Caki2 (cell line): ENCODE measurements at places on chromosomes 12 and 14.

DNA sequence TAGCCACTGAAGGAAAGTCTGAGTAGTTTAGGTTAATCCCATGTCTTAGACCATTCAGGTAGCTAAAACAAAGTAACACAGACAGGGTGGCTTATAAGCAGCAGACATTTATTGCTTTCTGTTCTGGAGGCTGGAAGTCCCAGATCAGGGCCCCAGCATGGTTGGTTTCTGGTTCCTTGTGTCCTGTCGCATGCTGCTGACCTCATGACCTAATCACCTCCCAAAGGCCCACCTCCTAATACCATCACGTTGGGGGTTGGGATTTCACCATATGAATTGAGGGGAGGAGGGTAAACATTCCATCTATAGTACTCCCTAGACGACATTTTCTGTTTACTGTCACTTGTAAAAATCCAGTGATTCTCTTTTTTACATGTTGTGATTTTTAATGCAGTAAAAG is 148.6 kb downstream of the FBXL14 start:
- no peak for DNase-seq

- no peak for DNase-seq
Measured at GRCh38 chr14:69569859-69570258, 4.8 kb downstream of the CCDC177 start.

GRCh38 chr12:115672506-115673080 is 604.9 kb downstream of the MED13L start:
- no peak for DNase-seq

- no peak for DNase-seq
Measured at GRCh38 chr12:95755261-95755865, 35.2 kb downstream of the NTN4 start.

- DNase-seq: no peak
Measured at GRCh38 chr12:64756376-64756775, 2.8 kb downstream of the GNS start.

DNA sequence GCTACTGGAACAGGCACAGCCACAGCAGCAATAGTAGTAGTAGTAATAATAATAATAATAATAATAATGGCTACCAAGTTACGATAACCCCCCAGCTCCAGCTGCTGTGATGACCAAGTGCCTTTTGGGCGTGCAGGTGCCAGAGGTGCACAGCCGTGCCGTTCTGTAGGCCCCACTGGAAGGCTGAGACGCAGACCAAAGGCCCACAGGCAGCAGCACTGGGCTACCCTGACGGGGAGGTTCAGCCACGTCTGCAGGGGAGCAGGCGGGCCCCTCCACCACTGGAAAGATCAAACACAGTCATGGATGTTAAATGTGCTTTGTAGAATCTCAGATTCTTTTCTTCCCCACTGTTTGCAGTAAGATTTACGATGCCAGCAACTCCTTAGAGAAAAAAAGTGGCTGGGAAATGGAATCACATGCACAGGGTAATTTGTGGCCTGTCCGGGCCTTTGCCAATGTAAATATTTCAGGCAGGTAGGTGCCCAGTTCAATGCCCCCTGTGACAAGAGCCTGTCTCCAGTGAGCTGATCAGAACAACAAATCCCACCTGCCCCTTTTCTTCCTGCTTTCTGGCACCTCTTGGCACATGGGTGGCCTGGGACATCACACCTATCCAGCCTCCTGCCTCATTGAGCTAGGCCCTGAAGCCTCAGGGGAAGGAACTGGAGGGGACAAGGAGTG is 32.6 kb downstream of the CCDC85C start:
- DNase-seq: peak; percentile 68

DNA sequence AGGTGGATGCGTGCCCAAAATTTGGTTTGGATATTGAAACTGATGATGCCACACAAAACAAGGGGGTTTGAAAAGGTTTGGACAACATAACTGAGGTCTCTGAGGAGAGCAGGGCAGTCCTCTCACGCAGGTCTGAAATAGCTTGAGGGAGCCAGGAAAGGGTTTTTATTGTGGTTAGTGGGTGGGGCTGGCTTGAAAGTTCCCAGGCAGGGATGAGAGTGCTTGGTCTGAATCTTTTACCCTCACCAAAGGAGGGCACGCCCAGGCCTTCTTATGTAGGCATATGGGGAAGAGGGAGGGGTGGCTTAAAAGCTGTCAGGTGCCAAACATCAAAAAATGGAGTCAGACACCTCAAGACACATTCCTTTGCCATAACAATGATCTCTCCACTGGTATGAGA is 493.1 kb upstream of the CCDC196 start:
- DNase-seq: no peak

DNA sequence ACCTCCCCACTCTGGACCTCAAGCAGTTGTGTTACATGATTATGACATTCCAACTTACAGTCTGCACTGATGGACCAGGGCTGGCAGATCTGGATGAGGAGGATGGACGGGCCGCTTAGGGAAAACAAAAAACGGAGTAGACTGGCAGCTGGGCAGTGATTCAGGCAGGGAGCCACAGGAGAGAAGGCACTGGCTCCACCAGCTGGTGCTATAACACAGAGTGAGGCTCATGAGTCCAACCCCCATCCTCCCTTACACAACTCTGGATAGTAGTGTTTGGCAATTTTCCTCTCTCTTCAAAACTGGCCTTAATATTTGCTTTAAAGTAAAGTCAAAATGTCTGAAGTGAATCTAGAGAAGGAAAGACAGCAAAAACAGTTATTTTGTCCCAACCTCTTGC is 9.7 kb upstream of the RIC8B start:
- DNase-seq: no peak

DNA sequence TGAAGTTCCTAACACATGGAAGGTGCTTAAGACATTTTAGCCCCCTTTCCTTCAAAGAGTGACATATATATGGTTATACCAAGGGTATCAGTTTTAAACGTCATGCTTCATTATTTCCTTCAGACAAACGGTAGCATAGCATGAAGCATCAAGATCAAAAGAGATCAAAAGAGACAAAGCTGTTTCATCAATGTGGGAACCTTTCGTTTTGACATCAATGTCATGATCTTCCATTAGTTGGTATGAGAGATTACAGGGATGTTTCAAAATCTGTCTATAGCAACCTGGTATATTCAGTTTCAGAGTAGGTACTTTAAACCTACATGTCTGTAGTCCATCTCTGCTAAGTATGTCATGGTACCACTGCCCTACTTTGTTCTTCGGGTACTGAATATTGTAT is 28.3 kb downstream of the PUS7L start:
- DNase-seq: no peak

GRCh38 chr14:64394977-64395633 is 7.0 kb downstream of the MTHFD1 start:
- DNase-seq: no peak

DNA sequence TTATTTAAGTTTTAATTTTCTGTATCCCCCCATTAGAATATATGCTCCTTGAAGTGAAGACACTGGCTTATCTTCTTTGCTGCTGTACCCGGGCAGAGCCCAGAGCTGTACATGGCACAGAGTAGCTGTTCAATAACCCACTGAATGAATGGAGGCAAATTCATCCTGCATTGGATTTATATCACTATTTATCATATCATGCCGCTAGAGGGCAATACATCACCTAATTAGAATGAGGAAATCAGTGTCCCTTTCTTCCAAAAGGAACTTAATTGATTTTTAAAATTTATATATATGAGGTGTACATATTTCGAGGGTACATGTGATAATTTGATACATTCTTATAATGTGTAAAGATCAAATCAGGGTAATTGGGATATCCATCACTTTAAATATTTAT is 89.2 kb upstream of the TMEM260 start:
- DNase-seq: no peak

DNA sequence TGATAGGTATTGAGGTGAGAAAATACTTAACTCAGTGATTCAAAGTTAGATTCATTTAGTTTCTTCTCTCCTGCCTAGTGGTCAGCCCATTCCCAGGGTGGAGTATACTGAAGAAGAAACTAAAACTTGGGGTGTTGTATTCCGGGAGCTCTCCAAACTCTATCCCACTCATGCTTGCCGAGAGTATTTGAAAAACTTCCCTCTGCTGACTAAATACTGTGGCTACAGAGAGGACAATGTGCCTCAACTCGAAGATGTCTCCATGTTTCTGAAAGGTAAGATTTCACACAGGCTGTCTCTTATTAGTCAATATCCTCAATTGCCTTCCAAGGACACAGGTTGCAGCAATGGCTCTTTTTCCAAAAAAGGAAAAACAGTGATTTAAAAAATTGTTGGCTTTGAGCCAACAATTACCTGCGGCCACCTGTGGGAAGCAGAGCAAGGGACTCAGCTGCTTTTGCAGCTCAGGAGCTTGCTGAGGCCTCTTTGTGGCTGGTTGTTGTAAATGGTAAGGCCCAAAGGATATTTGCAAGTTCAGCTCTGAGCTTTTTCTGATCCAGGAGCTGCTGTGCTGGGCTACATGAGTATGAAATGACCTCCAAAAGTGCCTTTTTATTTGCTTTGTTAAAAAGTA is 33.9 kb downstream of the TPH2 start:
- no peak for DNase-seq

- DNase-seq: no peak
Measured at GRCh38 chr12:1859643-1860042, 39.3 kb downstream of the LRTM2 start.

DNA sequence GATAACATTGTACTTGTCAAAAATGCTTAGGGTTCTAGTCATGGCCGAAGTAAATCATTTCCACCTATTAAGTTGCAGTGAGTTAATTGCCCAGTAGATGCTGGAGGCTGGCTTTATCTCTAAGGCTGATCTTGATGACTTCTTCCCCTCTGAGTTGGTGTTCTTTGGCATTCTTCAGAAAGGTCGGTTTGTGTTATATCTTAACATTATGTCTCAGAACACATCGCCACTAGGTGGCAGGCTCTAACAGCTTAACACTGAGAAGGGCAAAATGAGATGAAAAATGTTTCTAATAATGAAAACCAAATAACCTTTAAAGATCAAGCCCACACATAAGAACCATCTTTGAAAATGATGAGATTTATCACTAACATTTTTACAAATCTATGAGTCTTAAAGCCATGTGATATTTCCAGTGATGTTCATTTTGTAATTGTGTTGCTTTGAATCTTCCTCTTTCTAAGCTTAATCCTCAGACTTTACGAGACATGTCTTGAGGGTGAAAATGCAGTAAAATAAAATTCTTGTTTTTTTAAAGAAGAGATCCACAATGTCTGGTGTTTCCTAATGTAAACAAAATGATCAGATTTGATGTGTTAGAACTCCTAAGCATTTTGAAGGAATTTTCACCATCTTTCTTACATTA is 28.6 kb downstream of the SUDS3 start:
- DNase-seq: peak; percentile 53

DNA sequence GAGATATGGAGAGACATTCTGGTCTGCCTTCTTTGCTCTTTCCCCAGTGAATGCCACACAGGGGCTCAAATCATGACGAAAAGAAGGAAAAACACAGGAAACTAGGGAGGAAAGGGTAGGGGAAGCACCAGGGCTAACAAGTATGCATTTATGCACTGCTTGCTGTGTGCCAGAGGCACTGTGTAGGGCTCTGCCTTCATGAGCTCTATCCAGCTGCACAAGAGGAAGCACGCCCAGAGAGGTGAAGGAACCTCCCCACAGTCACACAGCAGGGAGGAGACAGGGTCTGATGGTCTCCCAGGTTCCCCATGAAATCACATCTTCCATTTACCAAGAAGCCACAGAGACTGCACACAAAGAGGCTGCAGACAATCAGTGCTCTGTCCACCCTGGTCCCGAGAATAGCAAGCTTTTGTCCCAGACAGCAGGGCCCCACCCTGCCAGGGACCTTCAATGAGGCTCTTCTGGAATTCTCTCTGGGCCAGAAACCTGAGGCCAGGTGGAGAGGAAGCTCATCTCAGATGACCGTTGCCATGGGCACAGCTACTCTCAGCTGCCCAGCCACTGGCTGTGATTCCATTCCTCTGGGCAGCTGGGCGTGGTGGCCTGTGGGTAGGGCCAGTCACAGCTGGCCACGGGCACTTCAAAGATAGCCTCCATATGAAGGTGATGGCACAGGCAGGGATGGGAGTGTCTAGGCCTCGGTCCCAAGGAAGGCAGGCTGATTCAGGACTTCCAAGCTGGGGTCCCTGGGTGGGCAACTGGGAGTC is 7.3 kb upstream of the TRPV4 start:
- peak; percentile 38 for DNase-seq

DNA sequence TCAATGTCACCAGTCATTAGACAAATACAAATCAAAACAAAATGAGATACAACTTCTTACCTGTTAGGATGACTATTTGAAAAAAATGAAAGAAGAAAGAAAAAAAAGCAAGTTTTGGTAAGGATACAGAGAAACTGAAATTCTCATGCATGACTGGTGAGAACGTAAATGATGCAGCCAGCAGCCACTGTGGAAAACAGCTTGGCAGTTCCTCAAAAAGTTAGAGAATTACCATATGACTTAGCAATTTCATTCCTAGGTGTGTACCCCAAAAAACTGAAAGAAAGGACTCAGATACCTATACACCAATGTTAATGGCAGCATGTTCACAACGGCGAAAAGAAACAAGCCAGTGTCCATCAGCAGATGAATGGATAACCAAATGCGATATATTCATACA is 26.6 kb downstream of the NINJ2 start:
- DNase-seq: no peak

GRCh38 chr12:30845676-30846075 is 80.9 kb upstream of the TSPAN11 start:
- no peak for DNase-seq

DNA sequence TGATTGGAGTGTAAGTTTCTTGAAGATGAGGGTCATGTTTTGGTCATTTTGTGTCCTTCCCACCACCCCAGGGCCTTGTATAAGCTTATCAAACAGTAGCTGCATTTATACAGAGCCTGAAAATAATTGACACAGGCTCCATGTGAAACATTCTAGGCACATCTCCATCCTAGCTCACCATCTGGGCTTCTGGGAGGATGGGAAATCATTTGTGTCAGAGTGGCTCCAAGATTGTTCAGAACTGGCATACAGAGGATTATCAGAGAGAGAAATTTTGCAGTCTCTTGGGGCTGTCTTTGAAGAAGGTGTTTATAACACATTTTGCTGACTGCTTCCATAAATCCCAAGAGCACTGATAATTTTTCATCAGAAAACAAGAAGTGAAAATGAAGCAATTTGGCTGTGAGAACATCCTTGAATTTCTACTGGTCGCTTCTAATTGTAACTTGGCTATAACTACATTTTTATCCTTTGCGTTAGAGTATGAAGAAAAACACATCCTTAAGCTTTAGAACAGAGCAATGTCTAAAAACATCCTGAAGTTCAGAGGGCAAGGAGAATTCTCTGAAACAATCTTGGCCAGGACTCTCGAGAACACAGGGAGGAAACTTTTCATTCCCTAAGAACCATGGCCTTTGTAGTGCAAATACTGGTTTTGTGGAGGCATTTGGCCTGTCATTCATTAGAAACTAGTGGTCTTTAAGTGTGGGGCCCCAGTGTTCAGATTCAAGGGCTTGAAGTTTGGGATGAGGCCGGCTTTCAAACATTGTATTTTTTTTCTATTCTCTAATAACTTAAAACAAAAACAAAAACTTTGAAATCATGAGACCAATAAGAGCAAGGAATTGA is 151.1 kb downstream of the DACT1 start:
- no peak for DNase-seq

- DNase-seq: no peak
Measured at GRCh38 chr14:88296351-88296750, 26.7 kb downstream of the KCNK10 start.
